ENCODE measurements at places on chromosomes 2 and 18. TPM values are rescaled to one million over a fixed set of nuclear protein-coding genes. Genes with fewer than 3 reads are reported as not detected.

Gene STEAP3
- 2.1 TPM for total RNA-seq

Gene CBLN2
- 5.9 TPM for total RNA-seq

Gene NPPC
- total RNA-seq, result not detected

Gene HOXD4
- 0.65 TPM for total RNA-seq

Gene NOSTRIN
- under 0.01 TPM for total RNA-seq

Gene TSPYL6
- not detected for total RNA-seq

Gene SCLY
- total RNA-seq, result 22.1 TPM

Gene ADGRF3
- not detected for total RNA-seq

Gene ANKRD30B
- total RNA-seq, result not detected

Gene HOXD1
- 4.3 TPM for total RNA-seq

Gene ARHGEF33
- 0.15 TPM for total RNA-seq

Gene SLC4A5
- total RNA-seq, result 0.30 TPM

Gene CASP10
- total RNA-seq, result 79.8 TPM

Gene CNTNAP5
- not detected for total RNA-seq

Gene TBR1
- total RNA-seq, result under 0.01 TPM

Gene LIMS4
- 18.1 TPM for total RNA-seq
